ENCODE measurements at places on chromosomes 13 and 19. TPM values are rescaled to one million over a fixed set of nuclear protein-coding genes. Genes with fewer than 3 reads are reported as not detected.

DNA sequence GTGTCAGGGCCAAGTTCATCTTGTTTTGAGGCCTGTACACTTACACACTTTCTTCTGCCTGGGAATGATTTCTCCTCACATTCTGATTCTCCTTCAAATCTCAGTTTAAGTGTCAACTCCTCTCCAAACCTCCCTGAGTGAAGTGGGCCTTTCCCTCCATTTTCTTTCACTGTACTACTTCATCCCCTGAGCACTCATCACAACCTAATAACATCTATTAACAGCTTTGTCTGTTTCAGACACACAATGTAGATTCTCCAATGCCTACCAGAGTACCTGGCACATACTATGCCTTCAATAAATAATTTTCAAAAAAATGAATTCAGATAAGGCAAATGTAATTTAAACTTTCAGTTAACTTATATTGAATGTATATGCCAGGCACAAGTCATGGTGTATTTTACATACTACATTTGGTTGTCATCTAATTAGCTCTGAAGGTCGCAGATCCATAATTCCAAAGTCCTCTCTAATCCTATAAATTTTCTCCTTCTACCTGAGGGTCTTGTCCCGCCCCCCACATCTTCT, 357 bp upstream of the COG6 start:
- DNase-seq: no peak

DNA sequence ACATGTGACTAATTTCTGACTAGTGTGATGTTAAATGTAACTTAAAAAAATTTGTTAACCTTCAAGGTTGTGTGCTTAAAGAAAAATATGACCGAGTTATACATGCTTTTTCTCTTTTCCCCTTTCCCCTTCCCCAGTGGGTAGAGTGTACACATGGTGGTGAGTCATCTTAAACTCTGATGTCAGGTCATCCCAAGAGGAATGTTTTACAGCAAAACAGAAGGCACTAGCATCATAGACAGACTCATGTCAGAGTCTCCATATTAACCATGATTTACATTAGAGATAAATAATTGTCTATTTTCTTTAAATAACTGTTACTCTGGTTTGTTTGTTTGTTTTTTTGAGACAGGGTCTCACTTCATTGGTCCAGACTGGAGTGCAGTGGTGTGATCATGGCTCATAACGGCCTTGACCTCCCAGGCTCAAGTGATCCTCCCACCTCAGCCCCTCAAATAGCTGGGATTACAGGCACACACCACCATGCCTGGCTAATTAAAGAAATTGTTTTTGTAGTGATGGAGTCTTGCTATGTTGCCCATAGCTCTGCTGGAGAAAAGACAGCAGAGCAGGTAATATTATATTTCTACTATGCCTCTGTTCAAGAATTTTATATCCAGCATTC, 160.4 kb upstream of the PCDH9 start:
- DNase-seq: no peak

DNA sequence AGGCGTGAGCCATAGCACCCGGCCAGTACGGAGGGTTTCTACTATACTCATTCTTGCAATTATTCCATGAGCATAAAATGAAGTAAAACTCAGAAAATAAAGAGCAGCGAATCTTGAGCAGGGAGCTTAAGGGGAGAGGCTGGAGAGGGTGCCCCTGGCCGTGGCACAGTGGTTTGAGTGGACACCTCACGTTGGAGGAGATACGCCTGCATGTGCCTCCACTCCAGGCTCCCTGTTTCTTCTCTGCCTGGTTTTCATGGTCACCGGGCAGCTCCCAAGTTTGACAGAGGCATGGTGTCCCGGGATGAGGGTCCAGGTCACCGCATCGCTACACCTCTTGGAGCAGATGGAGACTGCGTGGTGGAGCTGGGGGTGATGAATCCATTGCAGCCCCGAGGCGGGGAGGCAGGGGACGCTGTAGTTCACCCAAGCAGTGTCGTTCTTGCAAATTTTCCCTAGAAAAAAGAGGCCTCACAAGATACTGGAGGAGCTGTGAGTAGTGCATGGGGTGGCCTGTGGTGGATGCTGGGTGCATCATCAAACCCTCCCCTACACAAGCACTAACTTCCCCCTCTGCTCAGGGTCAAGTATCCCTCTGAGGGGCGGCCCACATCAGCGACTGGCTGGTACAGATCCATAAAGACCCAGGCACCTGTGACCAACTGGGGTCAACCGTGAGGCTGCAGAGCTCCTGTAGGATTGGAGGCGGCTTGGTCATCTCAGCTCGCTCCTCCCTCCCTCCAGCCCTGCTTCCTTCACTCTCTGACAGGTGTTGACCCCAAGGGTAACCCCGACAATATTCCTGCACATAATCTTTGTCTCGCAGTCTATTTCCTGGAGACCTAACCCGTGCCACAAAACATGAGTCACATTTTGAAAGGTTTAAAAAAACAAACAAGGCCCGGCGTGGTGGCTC, 3.6 kb upstream of the MIER2 start:
- peak; percentile 31 for DNase-seq

The GPR12 gene
- total RNA-seq: not detected

GRCh38 chr19:30160426-30160825, 211.8 kb upstream of the ZNF536 start:
- DNase-seq: peak; percentile 56

GRCh38 chr19:13611596-13611995, 105.3 kb upstream of the CACNA1A start:
- DNase-seq: no peak

The PTPRS gene
- 37.5 TPM for total RNA-seq

- DNase-seq: no peak
These were observed 45.6 kb downstream of the ANKRD10 start for GRCh38 chr13:110869231-110869804.

- no peak for DNase-seq
These were observed 18.3 kb downstream of the GPC6 start for GRCh38 chr13:93244918-93245280.

The RRAS gene
- 171 TPM for total RNA-seq

The CYP4F2 gene
- not detected for total RNA-seq

GRCh38 chr19:41746593-41747227, 8.6 kb upstream of the CEACAM6 start:
- DNase-seq: no peak

GRCh38 chr19:12623361-12624031, 12.8 kb downstream of the ZNF791 start:
- DNase-seq: no peak

The PINLYP gene
- total RNA-seq: 1.7 TPM

DNA sequence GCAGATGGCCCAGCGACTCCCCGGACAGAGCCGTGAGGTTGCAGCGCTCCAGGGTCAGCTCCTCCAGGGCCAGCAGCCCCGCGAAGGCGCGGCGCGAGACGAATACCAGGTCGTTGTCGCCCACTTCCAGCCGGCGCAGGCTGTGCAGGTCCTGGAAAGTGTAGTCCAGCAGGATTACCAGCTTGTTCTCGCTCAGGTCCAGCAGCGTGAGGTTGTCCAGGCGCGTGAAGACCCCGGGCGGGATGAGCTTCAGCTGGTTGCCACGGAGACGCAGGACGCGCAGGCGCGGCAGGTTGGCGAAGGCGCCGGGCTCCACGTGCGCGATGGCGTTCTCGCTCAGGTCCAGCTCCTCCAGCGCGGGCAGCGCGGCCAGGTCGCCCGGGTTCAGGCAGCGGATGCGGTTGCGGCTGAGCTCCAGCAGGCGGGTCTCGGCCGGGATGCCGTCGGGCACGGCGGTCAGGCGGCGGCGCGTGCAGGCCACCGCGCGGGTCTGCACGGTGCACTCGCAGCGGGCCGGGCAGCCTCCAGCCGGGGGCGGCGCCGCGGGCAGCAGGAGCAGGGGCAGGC, 9.3 kb upstream of the PEAK3 start:
- DNase-seq: no peak

The ZNF547 gene
- total RNA-seq: 4.0 TPM

The NRTN gene
- 23.6 TPM for total RNA-seq

The FCAR gene
- 0.70 TPM for total RNA-seq

The IRGC gene
- not detected for total RNA-seq

DNA sequence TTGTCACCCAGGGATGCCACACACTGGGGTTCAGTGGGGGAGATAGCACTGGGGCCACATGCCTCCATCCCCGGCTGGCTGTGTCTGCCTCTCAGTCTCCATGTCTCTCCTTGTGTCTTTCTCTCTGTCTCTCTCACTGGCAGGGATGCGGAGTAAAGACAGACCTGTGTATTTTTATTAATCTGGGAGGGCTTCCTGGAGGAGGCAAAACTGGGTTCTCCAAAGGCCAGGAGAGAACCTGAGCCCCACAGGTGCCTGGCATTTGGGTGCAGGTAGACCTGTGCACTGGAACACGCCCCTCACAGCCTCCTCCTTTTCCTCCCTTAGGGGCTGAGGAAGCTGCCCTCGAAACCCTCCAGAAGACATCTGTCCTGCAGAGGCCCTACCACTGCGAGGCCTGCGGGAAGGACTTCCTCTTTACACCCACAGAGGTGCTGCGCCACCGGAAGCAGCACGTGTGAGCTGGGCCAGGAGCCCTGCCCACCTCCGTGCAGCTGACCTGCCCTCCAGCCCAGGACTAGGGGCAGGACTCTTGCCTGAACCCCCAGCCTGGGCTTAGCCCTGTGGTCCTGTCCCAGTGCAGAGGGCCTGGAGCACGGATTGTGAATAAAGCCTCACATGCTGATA, 32.7 kb downstream of the DHX34 start:
- peak; percentile 90 for DNase-seq

The HSPB6 gene
- total RNA-seq: 863 TPM

GRCh38 chr13:101181076-101181685, 235.1 kb downstream of the NALCN start:
- DNase-seq: no peak

The MIA gene
- total RNA-seq: 1.00 TPM

GRCh38 chr19:13899393-13899792, 6.5 kb downstream of the BRME1 start:
- no peak for DNase-seq

The CEBPA gene
- total RNA-seq: 2.3 TPM

DNA sequence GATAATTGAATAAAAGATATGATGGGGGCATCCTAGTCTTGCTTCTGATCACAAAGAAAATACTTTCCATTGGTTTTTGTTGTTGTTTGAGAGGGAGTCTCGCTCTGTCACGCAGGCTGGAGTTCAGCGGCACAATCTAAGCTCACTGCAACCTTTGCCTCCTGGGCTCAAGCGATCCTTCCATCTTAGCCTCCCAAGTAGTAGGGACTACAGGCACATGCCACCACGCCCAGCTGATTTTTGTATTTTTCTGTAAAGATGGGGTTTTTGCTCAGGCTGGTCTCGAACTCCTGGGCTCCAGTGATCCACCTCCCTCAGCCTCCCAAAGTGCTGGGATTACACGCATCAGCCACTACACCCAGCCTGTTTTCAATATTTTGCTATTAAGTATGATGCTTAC, 17.1 kb upstream of the PSMC4 start:
- no peak for DNase-seq

The LGALS7 gene
- not detected for total RNA-seq

The TMC4 gene
- 4.3 TPM for total RNA-seq

- no peak for DNase-seq
These were observed 138.5 kb downstream of the KLF12 start for GRCh38 chr13:73995736-73996135.

DNA sequence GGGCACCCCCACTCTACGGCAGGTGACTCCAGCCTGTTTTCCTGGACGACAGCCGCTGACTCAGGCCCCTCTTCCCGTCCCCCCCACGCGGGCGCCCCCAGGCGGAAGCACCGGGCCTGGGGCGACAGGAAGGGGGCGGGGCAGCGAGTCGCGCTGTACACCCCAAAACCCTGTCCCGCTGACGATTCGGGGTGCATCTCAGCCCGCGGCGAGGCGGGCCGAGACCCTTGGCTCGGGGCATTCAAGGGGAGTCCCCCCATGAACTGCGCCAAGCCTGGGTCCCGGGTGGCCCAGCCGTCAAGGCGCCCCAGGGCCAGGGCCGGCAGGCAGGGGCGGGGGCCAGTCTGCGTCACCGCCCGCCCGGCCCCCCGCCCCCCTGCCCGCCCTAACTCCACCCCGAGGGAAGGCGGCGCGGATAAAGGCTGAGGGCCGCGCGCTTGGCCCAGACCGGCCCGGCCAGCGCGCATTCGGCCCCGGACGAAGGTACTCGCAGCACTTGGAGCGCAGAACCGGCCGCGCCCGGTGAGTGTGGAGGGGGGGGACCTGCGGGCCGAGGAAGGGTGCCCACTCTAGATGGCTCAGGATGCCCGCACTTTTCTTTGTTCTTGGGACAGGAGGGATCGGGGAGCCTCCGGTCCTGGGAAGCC, at the start of gene MIDN:
MIDN (plus strand) TSS at position 445 of the 647 bp plus-strand sequence. CDS start 1,714 bp downstream, outside the sequence.
- peak; percentile 93 for DNase-seq

The LRG1 gene
- total RNA-seq: 0.43 TPM

- DNase-seq: no peak
These were observed 11.8 kb upstream of the LRCH1 start for GRCh38 chr13:46541210-46541609.

DNA sequence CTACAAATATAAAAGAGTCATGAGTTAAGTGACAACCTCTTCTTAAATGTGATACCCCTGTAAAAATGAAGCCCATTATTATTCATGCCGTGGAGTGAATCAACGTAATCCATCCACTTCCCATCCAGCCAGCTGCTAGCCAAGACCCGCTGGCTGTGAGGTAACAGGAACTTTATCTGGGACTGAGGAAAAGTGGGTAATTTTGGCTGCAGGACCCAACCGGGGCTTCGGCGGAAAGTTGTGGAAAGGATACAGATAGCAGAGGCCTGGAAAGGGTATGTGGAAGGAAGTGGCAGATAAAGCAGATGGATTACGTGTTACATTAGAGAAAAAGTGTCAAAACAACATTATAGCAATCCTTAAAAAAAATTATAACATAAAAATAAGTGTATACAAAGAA, 48.3 kb downstream of the SLC7A1 start:
- no peak for DNase-seq

DNA sequence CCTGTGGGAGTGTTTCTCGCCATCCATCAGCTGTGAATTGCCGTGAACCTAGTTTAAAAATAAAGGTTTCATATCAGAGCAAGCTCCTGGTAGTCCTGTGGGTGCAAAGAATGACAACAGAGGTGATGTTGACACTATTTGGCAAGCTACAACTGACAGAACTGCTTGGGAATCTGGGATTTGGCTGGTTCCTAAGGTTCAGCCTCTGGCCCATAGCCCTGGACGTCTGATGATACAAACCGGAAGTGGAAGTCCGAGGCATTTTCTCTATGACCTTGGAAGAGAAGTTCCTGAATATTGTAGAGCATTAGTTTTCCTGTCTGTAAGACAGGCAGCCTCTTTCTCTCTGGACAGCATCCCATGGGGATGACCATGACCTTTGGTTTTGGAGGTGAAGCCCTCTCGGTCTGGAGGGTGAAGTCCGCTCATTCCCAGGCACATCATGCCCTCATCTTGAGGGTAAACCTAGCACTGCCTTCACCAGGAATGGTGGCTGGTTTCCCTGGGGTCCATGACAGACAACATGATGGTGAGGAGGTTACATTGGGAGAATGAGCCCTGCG, 29.1 kb downstream of the GATAD2A start:
- no peak for DNase-seq
